ENCODE measurements at places on chromosomes 7 and 10.

DNA sequence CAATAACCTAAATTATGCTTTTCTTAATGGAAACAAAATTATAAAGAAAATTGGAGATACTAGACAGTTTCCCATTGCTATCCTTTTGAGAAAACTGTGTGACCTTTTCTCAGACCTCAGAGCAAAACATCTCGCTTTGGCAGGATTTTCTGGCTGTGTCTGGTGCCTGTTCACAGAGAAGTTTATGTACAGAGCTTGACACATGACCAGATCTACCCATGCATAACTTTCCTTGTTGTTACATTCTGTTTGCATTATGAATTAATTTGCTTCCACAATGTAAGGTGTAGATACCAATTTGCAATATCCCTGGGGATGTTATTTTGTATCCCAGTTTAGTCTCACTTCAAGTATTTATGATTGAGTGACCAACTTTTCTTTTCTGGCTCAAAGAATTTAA lies 565.0 kb downstream of the XPNPEP1 start:
- no peak for DNase-seq

- no peak for DNase-seq
These were observed 126.0 kb downstream of the SGMS1 start for GRCh38 chr10:50497758-50498157.

DNA sequence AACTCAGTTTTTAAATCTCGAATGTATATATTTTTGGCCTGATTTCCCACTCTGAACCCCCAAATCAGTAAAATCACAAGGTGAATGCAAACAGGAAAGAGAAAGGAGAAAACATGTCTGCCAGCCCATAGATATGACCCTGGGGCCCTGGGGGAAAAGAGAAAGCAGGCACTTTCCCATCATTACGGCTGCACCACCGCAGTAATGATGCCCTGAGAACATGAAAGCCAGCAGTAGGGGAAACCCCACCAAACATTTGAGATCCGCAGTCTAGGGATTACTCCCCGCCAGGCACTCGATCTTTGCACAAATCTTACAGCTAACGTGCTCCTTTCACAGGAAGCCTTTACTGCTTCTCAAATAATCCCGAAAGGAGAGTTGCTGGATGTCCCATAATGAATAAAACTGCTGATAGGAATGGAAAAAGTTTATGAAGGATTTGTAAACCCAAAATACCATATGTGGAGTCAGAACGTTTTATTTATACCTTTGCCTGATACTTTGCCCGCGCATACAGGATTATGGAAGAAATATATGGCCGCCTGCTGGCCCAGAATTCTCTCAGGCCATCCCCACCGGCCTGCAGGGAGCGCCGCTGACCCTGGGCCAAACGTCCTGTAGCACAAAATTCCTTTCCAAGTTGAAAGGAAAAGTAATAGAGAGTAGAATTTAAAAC lies 180.0 kb upstream of the INHBA start:
- DNase-seq, result no peak

DNA sequence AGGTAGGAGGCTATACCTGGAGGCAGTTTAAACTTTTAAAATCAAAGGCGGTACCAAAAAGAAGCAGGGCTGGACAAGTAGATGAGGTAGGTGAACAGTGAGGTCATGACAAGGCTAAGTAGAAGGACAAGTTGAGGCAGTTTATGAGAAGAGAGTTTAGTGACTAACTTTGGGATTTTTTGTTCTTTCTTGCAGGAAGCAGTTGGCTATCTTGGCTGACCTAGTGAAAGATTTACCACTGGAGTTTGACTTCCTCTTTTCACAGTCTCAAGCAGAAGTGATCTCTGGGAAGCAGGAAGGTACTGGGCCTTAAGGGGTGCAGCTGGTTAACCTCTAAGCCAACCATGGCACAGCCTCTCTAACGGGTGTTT lies 26.3 kb downstream of the ENTPD7 start:
- DNase-seq, result peak; percentile 78

DNA sequence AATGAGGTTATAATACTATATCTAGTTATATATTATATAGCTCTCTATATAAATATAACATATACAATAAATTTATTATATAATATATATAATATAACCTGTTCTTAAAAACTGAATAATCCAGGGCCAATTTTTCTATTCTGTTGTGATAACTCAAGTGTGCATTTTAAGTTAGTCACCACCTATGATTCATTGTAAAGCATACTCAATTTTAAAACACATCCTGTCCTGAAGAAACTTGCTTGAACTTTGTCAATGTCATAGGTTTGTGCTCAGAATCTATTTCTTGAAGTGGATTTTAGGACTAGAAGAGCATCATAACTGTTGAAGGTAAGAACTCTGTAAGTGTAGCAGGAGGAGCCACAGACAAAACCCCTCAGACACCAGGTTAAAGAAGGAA lies 1209.8 kb downstream of the REEP3 start:
- DNase-seq, result no peak

GRCh38 chr7:94701555-94701973 lies 45.6 kb upstream of the SGCE start:
- DNase-seq, result no peak

GRCh38 chr7:121639705-121640104 lies 233.3 kb upstream of the PTPRZ1 start:
- no peak for DNase-seq

GRCh38 chr10:32481606-32482005 lies 35.7 kb downstream of the CCDC7 start:
- no peak for DNase-seq

- no peak for DNase-seq
These were observed 91.9 kb upstream of the MGMT start for GRCh38 chr10:129375171-129375570.

GRCh38 chr7:33904681-33905388 lies 504 bp upstream of the BMPER start:
- DNase-seq, result peak; percentile 23

- no peak for DNase-seq
These were observed 138.1 kb upstream of the EEPD1 start for GRCh38 chr7:36014961-36015360.

GRCh38 chr10:63841761-63842160 lies 320.6 kb downstream of the REEP3 start:
- no peak for DNase-seq

- DNase-seq, result peak; percentile 84
These were observed 10.0 kb upstream of the CHCHD1 start for GRCh38 chr10:73771722-73772280.

GRCh38 chr10:101831169-101831811 lies 12.3 kb downstream of the KCNIP2 start:
- no peak for DNase-seq

DNA sequence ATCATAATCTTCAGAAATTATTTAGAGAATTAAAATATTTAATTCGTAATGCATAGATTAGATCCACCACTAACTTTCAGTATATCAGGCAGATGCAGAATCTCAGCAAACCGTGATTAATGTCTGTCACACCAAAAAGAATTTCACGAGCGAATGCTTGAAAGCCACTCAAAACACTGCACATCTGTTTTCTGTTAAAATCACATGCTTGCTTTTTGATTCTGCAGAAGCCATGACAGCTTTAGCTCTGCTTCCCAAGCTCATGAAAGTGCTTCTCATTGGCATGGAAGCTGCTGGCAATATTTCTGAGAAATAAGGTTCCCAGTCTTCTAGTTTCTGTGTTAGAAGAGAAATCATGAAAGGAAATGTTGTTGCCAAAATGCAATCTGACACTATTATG lies 837.8 kb upstream of the LRRN3 start:
- DNase-seq, result no peak

- DNase-seq, result no peak
These were observed 206.1 kb downstream of the RAMP3 start for GRCh38 chr7:45363669-45364068.

DNA sequence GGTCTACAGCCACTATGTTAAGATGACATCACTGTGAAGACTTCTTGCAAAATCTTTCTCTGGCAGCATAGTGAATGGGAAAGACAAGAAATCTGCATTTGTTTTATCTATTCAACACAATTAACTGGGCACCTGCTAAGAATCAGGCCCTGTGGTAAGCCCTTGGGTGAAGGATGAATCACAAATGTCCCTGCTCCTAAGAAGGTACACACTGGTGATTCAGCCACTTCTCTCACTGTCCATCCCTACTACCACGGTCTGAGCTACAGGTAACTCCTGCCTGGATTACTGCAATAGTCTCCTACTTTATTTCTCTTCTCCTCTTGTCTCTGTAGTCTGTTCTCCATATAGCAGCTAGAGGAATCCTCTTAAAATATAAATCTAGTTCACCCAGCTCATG lies 116.1 kb downstream of the HIBADH start:
- DNase-seq, result no peak

DNA sequence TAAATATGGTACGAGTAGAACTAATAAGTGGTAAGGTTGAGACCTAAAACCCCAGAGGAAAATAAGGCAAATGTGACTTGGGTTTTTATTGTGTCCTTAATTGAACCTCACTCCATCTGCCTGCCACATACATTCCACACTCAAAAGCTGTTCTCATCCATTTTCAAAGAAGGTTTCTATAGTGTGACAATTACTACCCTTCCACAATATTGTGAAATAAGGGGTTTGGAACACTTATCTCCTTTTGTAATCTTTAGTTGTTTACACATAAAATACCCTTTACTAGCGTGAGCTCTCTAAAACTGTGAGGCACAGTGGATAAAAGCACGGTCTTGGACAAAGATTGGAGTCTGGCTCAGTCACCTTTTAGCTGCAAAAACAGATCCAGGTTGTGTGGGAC lies 166.6 kb downstream of the THSD7A start:
- DNase-seq, result no peak

GRCh38 chr10:101580486-101581399 lies 7.3 kb downstream of the POLL start:
- no peak for DNase-seq

- DNase-seq, result no peak
These were observed 350.1 kb upstream of the COBL start for GRCh38 chr7:51666751-51667150.

DNA sequence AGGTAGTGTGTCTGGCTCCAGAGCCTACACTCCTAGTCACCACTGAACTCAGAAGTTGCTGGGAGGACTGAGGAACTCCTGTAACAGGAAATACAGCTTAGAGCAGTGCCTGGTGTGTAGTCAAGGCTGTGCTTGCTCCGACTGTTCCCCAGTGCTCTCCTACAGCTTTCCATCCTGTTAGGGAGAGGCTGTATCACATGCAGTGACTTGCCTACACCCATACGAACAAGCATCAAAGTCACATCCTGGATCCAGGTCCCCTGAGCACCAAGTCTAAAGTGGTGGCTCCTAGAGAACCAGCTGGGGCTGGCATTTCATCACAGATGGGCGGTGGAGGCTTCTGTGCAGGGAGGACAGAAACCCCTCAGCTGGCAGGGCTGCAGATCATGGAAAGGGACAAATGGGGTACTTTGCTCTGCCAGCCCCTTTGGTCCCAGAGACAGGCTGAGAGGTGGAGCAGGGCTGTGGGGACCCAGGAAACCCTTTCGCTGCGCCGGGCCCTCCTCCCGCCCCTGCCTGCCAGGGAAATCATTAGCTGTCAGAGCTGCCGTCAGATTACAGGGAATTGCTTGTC lies 7.7 kb downstream of the ASB10 start:
- no peak for DNase-seq

GRCh38 chr10:124095096-124095495 lies 1.7 kb upstream of the CHST15 start:
- DNase-seq, result no peak

- DNase-seq, result no peak
These were observed 114.3 kb upstream of the ODAD2 start for GRCh38 chr10:28113202-28113601.

- DNase-seq, result no peak
These were observed 131.2 kb downstream of the SMURF1 start for GRCh38 chr7:99012722-99013121.

DNA sequence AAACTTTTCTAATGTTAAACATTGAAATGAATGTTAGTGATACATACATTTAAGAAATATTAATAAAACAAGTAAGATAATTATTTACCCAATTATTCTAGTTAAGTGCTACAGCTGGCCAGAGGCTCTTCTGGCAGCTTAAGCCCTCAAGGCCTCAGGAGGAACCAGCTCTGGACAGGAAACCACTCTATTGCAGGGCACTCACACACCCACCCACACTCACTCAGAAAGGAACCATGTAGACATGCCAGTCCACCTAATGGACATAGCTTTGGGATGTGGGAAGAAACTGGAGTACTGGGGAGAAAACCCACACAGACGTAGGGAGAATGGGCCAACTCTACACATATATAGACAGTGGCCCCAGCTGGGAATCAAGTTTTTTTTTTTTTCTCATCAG lies 28.2 kb downstream of the UMAD1 start:
- DNase-seq, result peak; percentile 18

- no peak for DNase-seq
These were observed 46.3 kb downstream of the PHYHIPL start for GRCh38 chr10:59222788-59223187.

GRCh38 chr10:116974456-116975005 lies 30.5 kb downstream of the SHTN1 start:
- DNase-seq, result no peak

- no peak for DNase-seq
These were observed 1519.6 kb downstream of the REEP3 start for GRCh38 chr10:65040796-65041195.

DNA sequence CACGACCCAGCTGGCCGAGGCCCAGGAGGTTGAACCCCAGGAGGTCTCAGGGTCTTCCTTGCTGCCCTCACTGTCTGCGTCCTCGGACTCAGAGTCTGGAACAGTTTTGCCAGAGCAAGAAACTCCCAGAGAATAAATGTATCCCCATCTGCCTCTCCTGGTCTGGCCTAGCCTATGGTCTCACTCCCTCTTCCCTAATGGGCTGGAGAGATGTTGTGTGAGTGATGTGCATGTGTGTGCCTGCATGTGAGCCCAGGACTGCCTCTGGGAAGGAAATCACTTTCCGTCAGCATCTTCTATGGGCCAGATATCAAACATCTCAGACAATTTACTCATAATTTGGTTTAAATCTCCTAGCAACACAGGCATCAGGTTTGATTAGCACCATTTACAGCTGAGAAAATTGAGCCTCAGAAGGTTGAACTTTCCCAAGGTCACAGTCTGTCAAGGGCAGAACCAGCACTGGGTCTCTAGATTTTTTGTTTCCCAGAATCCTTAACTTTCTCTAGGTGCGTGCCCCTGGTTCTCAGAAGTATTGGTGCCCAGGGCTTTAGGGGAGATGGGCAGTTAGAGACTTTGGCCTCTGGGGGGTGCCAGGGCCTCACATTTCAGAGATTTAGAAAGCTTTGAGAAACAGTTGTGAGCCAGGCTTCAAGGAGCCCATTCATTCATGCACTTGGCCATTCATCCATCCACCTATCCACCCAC lies 4.9 kb downstream of the TMEM270 start:
- peak; percentile 87 for DNase-seq

GRCh38 chr7:133230591-133231194 lies 22.2 kb upstream of the EXOC4 start:
- peak; percentile 71 for DNase-seq

Measured in hematopoietic multipotent progenitor cell treated with erythropoietin and hydrocortisone succinate and interleukin-3 and kit ligand, for 6 days (in vitro differentiated cells).